ENCODE measurements at places on chromosomes 7 and 10.

DNA sequence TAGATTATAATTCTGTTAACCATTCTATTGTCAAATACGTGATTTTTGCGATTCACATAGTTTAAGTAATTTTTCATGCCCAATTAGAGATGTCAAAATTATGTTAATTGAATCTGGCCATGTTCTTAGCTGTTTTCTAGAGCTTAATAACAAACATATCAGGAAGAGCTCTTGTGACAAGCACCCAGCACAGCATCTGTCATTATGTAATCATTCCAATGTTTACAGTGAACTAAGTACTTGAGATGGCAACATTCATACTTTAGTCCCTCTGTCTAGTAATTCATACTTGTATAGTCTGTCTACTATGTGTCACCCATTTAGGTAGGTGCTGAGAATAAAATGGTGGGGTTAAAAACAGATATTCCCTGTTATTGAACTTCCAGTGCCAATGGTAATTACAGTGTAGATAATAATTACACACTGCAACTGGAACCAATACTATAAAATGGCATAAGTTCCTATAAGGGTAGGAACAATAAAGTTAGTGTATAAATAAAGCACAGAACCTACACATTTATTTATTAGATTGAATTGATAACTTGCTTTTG lies 55.2 kb downstream of the ZEB1 start:
- no peak for DNase-seq

DNA sequence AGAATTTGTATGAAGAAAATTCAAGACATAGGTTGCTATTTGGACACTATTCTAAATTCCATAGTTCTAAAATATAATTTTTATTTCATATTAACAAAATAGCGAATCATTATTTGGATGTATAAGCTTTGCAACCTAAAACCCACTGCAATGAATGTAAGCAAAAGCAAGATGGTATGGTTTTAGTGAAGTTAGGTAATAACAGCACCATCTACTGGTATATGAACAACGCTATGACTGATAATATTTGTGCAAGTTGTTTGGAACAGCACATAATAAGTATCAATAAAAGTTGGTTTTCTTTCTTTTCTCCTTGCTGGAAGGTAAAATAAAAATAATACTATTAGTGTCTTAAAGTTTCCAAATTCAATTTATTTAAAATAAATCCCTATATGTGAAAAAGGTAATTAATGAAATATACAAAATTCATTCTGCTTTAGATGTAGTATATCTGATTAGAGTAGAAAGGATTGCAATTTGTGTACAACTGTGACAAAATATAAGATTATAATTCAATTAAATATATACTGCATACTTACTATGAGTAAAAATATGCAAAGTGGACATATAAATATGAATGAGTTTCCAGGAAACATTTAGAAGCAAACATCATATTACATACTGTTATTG lies 79.0 kb upstream of the LSM8 start:
- DNase-seq: no peak

DNA sequence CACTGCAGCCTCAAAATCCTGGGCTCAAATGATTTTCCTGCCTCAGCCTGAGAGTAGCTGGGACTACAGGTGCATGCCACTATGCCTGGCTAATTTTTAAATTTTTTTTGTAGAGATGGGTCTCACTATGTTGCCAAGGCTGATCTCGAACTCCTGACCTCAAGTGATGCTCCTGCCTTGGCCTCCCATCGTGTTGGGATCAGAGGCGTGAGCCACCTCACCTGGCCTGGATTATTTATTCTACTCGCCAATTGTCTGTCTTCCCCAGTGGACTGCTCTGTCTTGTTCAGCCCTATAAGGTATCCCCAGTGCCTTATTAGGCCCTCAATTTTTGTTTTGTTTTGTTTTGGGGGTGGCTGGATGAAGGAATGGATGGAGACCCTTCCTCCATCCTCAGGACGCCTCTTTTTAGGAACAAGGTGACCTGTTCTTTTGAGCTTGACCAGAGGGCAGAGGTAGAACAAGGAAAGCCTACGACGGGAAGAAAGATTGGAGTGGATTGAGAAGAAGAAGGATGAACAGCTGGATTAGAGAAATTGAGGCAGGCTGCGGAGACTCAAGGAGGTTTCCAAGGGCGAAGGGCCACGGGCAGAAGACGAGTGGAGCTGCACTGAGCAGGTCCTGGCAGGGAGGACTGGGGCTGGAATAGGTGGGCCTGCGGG lies 541 bp upstream of the DENND10 start:
- DNase-seq: no peak

DNA sequence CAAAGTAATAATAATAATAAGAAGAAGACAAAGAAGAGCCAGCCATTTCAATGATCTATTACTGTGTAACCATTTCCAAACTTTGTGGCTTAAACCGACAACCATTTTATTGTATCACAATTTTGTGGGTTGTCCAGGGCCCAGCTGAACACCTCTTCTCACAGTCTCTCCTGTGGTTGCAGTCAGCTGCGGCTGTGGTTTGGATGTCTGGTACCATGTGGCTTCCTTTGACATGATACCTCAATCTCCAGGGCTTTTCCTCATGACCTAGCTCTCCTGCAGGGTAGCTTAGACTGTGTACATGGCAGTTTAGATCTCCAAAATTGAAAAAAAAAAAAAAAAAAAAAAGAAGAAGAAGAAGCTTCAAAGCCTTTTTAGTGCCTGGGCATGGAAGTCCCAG lies 72.6 kb upstream of the NFKB2 start:
- DNase-seq: peak; percentile 47

DNA sequence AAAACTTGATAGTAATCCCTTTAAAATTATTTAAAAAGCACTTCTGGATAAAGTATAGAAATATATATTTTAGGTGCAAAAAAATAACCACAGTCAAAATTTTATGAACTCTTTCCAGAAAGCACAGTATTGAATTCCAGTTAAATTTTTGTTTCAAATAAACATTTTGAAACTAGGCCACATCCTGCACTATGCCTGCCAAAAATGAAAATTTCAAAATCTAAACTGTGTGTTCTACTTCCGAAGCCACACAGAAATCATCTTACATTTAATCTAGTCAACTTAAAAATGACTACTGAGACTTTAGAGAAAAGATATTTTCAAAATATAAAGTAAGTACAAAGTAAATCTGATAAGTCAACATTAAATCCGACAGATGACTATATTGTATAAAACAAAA lies 50.0 kb downstream of the MAGI2 start:
- no peak for DNase-seq
